Hindlimb muscle (tissue), 1 donor: ENCODE measurements at places on chromosomes 5 and 9.
A peak's percentile ranks its signal among the peaks of the same experiment; 100 is the strongest.

DNA sequence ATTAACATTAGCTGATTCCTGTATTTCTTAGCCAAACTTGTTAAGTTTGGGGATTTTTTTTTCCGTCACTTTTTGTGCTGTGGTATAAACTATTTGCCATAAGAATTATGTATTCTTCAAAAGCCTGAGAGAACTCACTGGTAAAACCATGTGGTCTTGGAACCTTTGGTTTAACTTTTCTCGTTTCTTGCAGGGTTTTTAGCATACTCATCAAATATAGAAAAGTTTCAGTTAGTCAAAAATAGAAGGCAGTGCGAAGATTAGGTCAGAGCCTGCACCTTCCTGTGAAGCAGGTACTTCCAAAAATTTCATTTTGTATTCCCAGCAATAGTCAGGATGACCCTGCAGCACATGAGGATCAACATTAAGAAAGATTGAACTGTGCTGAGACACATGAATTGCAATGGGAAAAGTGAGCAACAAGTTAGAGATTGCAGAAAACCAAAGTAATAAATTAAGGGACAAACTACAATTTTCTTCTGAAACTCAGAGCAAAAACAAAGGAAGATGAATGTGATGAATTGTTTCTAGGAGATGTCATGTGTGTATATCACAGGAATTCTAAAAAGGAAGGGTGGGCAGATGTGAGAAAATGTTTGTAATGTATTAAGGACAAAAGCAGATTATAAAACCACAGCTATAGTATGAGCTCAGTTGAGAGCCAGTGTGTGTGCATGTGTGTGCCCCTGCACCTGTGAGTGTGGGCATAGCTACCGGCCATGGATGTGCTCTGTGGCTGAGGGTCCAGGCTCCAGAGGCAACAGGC is 102.2 kb downstream of the ANGPTL2 start:
- DNase-seq, result no peak

DNA sequence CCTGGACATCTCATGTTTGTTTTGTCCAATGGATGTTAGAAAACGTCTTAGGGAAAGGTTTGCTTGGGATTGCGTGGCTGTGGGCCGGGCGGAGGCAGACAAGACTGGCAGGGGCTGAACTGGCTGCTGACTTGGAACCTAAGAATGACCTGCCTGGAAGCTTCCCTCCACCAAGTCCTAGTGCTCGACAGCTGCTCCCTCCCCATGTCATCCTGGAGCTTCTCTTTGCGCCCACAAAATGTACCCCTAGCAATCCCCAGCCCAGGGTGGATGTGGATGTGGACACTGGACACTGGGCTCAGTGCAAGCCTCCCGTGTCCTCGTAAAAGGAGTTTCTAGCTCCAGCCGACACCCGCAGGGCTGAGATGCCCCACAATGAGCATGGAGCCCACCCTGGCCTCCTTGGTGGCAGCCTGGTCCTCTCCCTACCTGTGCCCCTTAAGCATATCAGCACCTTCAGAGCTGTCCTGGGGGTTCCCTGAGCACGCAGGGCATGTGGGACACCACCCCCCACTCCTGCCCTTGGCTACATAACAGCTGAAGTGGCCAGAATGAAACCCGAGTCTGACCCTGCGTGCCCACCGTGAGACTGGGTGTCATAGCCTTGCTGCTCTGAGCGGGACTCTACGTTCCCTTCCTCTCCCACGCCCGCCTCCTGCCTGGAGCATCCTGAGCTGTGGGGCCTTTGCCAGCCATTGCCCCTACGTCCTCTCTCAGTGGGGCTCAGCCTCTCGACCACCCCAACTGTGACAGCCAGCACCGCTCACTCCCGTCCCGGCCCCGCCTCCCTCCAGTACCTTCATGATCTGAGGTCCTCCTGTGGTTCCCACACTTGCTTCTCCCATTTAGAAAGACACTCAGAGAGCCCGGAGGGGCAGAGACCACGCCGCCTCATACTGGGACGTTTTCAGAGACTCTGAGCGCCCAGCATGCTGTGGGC is 180.8 kb downstream of the ROR2 start:
- DNase-seq, result no peak

GRCh38 chr5:166324372-166324771 is 1967.1 kb upstream of the WWC1 start:
- no peak for DNase-seq

DNA sequence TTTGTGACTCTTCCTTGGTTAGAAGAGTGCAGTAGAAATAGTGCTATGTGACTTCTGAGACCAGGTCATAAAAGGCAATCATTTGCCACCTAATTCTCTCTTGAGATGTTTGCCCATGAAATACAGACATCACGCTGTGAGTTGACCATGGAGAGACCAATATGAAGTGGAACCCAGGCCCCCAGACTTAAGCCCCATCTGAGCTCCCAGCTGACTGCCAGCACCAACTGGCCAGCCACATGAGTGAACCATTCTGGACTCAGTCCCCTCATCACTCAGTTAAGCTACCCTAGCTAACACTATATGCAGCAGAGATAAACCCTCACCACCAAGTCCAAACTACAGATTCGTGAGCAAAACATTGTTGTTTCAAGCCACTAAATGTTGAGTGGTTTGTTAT is 60.7 kb upstream of the NIPBL start:
- no peak for DNase-seq

- DNase-seq, result no peak
These were observed 119.9 kb downstream of the ADAMTS2 start for GRCh38 chr5:179225387-179225786.

GRCh38 chr5:127186657-127187056 is 103.9 kb upstream of the MEGF10 start:
- DNase-seq, result no peak

DNA sequence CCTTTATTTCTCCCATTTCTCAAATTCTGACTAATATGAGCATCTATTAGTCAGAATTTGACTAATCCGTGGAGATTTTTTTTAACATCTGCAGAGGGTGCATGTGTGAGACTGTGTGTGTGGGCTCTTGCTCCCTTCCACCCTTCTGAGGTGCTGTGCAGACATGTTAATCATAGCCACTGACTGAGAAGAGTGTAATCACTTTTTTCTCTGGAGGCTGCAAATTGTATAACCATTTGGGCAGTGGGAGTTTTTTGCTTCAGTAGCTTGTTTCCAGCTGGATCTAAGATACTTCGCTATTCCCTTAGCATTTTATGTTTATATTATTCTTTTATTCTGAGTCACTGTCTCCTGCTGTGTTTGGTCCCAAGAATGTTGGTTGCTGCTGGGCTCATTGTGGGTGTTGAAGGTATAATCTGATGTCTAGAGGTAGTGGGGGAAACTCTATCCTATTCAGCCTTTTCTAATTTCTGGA is 66.2 kb downstream of the ARHGEF28 start:
- no peak for DNase-seq

GRCh38 chr9:72574156-72574810 is 52.9 kb downstream of the TMC1 start:
- DNase-seq, result no peak

DNA sequence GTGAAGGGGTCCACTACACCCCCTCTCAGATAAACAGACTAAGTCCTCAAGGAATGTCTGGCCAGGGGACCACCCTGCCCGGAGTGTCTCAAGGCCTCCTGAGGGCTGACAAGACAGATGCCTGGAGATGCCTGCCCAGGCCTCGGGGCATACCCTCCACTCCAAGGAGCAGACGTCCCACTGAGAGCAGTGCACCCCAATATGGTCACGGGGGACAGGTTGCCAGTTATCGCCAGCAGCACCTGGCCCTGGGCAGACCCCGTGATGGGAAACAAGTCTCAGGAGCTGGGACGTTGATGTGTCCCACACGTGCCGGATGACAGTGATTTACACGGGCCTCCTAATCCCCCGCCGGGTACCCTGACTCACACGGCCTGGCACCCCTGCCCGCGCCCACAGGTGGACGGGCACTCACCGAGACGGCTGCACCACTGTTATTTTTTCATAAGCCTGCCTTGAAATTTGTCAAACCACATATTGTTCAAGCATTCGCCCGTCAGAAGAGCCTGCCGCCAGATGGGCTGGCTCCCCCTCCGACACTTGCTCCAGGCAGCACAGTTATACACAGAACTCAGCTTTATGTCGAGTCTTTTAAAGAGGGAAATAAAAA is 43.9 kb downstream of the BARX1 start:
- DNase-seq, result no peak

DNA sequence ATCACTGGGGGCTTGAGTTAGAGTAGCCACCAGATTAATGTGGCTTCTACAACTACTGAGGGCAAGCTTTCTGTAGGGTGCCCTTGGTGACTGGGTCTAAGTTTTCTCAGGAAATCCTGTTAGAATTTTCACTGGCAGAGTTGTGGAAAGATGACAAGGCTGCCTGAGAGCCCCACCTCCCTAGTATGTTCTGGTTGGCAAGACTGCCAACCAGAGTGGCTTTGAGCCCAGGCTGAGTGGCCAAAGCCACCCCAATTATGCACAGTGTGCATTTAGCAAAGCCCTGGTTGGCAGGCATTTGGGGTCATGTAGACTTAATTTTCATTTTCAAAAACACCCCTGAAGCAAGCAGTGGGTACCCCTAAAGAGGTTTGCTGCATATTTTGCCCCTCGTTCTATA is 136.7 kb upstream of the HAPLN1 start:
- DNase-seq, result peak; percentile 14

GRCh38 chr9:132078699-132079356 is 839 bp downstream of the MED27 start:
- DNase-seq, result peak; percentile 0

GRCh38 chr5:163261647-163262269 is 175.6 kb upstream of the CCNG1 start:
- no peak for DNase-seq

DNA sequence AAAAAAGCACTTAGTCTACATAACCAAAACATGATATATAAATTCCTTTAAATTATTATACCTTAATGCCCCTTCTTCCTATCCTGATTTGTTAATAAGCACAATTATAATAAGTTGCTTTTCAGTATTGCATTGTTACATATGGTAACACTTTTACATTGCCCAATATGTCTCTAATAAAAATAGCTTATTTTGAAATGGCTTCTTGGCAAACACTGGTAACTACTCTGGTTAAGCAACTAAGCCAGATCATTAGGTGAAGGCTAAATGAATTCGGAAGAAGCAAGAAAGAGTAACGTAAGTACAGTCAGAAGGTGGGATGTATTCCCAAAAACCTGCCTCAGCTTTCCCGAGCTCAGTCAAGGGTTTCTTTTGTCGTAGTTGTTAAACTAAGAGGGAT is 85.3 kb downstream of the TTC39B start:
- DNase-seq, result no peak

DNA sequence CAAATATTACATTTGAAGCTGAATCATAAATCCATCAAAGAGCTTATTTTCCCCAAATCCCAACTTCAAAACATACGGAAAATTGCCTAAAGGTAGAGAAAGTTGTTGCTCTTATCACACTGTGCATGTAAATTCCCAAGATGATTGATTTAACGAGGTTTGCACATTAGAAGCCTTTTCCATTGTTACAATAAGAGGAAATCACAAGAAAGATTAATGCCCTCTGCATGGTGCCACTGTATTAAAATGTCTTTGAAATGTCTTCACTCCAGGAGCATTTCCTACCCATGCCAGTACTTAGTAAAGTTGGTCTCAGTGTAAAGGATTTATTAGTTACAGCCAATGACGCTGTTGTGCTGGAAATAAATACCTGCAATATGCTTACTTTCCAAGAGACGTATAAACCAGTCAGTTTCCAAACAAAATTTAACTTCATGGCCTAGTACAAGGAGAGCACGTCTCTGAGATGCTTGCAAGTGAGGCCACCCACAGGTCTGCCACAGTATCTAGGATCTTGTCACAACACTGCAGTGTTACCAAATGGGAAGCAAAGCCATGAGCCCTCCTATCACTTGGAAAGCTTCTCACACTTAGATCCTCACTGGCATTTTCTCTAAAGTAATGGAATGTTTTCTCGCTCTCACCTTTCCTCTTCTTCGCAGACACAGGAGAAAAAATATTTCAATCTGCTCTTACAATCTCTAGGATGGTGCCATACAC is 112.4 kb downstream of the CETN3 start:
- DNase-seq, result no peak

DNA sequence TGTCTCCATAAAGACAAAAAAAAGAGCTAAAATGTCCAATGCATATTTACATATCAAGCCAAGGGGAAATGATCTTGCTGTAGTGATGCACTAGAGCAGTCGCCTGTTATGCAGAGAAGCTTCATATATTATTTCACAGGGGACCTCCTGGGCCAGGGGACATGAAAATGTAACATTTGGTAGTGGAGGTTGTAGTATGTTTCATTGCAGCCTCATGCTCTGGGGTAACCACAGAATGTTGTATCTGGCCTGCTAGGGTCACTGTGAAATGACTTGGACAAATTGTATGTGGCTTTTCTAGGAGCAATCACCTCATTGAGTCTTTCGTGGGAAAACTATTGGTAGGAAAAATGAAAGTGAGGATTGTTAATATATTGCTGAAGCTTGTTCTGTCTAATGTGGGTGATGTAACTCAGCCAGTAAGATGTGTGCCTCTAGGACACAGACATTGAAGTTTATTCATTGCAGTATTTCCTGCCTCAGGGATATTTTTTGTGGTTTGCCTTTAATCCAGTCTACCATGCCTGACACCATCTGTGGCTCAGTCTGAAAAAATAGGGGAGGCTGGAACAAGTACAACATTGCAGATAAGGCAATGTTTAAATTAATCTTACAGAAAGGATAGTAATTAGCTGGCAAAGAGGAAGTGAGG is 430.8 kb upstream of the TNC start:
- no peak for DNase-seq

DNA sequence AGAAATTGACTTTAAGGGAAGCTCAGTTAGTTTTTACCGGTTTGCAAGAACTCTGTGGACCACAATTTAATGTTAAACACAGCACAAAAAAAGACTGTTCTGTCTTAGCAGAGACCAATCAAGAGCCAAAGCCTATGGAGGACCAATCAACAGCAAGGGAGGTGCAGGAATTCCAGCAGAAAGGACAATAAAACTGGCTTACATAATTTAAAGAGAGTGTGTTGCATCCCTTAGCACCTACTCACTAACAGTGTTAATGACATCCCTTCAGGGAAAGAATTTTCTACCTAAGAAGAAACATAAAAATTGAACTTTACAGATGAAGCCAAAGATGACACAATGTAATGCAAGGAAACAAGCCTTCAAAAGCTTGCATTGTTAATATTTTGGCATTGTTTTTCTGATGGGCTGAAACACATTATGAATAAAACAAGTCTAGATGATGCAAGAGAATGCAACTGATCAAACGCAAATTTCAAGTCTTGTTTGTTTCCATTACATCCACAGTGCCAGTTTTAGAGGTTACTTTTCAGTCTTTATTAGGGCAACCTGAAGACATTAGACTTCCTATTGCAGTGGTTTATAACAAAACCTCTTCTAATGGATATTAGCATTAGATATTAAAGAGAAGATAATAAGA is 111.3 kb upstream of the FST start:
- no peak for DNase-seq

DNA sequence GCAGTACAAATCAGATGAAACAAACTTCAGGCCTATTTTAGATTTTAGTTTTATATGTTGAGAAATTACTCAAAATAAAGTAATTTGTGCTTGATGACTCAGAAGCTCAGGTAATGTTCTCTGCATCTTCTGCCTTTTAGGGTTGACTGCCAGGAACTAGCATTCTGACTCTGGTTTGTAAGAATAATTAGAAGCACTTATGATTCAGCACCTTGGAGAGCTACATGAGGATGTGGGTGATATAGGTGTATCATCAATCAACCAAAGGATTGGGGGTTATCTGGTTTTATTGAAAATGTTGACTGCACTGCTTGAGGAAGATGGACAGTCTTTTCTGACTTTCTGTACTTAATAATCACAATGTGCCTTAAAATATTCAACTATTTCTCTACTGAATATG is 118.7 kb upstream of the SGCD start:
- no peak for DNase-seq

- DNase-seq, result no peak
These were observed 25.9 kb upstream of the PIK3R1 start for GRCh38 chr5:68189613-68190012.

- no peak for DNase-seq
These were observed 4.7 kb upstream of the PTGS1 start for GRCh38 chr9:122366074-122366660.
